ENCODE measurements at places on chromosomes 2 and 18.
A peak's percentile ranks its signal among the peaks of the same experiment; 100 is the strongest.

DNA sequence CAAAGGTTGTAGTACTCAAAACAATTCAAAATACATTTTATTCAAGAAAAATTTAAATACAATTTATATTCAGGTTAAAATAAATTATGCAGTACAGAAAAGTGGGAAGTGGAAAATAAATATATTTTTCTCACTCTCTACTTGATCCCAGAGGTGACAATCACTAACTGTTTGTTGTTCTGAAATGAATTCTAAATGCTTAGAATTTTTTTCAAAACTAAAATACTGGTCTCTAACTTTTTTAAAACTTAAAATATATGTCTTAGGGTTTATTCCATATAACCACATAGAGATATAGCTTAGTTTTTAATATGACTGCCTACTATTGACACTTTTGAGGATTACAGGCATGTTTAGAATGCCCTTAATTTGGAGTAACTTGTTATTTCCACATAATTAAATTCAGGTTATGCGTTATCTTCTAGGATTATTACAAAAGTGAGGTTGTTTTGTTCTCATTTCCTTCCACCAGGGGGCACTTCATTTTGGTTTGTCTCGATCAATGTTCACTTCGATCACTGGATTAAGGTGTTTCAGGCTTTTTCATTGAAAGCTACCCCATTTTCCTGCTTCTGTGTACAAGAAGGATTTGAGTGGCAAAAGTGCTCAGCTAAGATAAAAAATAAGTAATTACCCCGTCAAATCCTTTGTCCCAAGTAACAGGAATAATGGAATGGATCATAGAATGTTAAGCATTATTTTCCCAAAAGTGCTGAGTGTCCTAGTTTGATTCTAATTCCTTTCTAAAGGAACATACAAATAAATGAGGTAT, 27.1 kb upstream of the TFPI start:
- DNase-seq: peak; percentile 52

DNA sequence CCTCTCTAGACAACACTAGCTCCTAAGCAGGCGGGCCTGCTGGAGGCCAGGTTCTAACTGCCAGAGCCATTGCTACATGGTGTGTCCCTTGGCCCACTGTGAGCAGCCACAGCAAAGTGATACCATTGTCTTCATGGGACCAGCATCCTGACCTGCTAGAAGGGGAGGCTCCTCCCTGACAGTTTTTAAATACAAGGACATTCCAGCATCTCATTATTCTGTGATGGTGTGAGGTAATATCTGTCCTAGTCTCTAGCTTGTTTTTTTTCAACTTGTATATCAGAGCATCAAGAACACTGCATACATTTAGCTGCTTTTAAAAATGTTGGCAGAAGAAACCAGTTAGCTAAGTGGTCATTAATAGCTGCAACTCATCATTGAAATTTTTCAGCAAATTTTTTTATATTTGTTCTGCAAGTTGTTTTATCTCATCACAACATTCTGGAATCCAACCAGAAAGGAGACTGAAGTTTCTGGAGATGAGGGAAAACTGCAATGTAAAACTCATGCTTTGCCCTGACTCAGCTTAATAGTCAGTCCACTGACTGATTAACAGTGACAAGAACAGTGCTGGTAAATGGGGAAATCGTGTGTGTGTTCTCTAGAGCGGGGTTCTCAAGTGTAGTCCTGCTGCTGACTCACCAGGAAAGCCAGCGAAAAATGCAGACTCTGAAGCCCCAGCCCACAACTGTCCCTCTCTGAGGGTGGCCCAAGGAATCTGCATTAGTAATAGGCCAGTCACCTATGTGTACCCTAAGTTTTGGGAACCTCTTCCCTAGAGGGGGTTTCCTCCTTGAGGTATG, 17.8 kb downstream of the MAPRE3 start:
- peak; percentile 92 for DNase-seq

DNA sequence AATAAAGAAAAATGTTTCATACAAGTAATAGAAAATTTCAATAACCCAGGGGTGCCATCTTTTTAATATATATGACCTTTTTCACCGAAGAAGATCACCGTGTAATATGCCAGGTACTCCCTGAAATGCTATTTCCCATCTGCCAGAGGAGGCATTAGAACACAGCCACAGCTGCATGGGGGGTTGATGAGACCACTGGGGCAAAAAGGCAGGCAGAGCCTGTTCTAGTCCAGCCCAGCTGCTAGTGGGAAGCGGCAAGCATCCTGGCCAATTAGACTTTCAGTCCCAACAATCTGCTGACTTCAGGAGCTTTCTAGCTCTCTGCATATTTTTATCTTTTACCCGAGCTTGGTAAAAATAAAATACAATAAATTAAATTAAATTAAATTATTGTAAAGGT, 362.6 kb downstream of the RIT2 start:
- no peak for DNase-seq

DNA sequence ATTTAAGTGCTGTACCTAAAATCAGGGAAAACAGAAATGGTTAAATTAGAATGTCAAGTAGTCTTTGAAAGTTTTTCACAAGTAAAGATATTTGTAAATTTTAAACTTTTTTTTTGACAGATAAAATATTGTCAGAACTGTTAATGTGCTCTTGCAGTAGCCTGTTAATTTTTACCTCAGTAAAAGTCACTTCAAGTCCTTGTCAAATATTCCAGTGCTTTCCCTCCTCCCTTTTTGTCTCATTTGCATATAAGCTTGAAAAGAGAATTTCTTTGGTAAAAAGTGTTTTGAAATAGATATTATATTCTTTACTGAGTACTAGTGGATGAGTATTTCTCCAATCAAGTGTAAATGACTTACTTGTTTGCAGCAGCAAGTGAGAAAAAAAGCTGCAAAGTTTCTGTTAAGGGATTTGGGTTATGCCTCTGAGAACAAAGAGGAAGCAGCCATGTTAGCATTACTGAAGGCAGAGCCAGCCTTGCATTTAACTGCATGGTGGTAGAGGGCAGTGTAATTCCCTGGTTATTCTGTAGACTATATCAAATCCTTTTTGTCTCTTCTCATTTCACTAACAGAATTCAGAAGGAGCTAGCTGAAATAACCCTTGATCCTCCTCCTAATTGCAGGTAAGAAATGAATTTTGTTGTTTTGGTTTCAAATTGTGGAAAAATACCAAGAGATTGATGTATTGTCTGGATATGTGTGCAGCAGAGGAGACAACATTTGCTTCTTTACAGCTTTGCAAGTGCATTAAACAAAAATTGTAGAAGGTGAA, 3.2 kb downstream of the UBE2E3 start:
- peak; percentile 64 for DNase-seq

DNA sequence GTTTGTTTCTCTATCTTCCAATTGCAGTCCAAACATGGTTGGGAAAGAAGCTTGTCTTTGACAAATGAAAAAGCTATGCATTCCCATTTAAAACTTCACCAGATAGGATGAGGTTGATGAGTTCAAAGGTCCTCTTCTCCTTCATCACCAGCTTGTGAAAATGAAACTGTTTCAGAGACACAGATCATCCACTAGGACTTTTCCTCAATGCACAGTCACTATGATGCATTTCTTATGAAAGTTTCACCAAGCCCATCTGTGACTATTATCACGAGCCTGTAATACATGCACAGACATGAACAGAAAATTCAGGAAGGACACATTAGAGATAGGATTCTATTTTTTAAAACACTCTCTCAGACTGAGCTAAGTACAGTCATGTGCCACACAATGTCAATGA, 644.4 kb downstream of the PLCL1 start:
- peak; percentile 47 for DNase-seq

GRCh38 chr2:201128933-201129505, 13.1 kb downstream of the CFLAR start:
- DNase-seq: peak; percentile 93

- DNase-seq: no peak
Observed at GRCh38 chr2:227152093-227152766, 11.8 kb downstream of the COL4A4 start.

- no peak for DNase-seq
Observed at GRCh38 chr2:236754271-236754944, 184.8 kb downstream of the ACKR3 start.

DNA sequence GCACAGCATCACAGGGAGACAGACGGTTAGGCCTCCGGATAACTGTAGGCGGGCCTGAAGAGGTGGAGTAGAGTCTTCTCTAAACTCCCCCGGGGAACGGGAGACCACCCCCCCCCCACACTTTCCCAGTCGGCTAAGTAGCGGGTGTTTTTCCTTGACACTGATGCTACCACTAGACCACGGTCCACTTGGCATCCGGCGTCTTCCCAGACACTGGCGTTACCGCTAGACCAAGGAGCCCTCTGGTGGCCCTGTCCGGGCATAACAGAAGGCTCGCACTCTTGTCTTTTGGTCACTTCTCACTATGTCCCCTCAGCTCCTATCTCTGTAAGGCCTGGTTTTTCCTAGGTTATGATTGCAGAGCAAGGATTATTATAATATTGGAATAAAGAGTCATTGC, 25.7 kb upstream of the NCL start:
- no peak for DNase-seq

DNA sequence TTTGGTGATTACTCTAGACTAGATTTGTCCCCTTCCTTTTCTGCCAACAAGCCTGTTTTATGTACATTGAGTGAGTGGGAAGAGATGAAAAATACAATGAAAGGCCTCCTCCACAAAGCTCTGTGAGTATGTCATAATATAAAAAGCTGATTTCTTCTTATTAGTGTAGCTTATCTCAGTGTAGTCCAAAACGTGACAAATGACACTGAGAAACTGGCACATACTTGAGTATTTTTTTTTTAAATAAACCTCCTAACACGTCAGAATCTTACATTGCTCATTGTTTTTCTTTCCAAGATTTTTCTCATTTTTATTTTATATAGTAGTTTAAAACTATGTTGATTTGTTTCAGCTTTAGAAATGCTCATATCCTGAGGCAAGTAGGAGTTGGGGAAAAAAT, 17.9 kb upstream of the FIGN start:
- DNase-seq: peak; percentile 49

DNA sequence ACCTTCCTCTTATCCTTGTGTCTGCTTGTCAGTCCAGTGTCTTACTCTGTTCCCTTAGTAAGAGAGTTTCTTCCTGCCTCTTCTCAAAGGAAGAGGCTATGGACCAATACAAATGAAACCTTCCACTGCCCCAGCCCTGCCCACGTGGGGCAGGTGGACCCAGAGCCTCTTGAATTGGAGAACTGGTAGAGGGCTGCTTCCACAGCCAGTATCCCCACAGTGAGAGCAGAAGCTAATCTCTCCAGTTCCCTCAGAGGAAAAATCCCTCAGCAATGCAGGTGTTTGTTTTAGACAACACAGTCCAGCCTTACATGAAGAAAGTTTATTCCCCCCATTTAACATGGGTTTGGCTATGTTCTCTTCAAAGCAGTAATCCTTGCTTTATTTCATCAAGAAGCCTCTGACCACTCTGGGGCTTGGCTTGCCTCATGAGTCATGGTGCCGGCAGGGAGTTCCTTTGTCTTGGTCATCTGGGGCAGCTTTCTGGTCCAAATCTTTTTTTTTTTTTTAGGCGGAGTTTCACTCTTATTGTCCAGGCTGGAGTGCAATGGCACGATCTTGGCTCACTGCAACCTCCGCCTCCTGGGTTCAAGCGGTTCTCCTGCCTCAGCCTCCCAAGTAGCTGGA, 6.5 kb upstream of the CYBRD1 start:
- DNase-seq: peak; percentile 78

DNA sequence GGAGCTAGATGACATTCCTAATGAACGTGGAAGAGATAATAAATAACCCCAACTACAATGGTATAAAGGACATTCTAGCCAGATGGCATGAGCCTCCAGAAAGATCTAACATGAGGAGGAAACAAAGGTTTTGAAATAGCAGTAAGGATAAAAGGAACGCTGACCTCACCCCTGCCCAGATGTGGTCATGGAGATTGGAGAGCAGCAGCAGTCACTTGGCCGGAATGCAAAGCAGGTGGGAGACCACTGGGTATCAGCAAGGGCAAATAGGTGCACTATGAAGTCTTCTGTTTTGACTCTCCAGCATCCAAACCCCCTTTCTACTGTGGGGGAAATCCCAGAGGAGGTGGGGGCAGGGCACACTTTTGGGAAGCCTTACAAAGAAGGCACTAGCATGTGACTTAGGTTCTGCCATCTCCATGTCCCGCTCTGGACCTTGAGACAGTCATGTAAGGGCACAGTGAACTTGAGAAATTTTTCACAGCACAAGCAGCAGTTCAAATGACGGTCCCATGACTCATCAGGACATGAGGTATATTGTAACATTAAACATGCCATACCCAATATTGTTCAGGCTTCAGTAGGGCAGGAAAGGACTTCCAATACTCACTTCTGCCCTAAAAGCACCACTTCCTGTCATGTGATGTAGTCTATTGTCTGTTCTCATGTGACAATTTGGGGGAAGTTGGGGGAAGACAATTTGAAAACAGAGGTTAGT, 55.2 kb downstream of the METTL4 start:
- DNase-seq: peak; percentile 99

- DNase-seq: no peak
Observed at GRCh38 chr18:32867330-32867729, 94.5 kb upstream of the KLHL14 start.

- DNase-seq: no peak
Observed at GRCh38 chr2:6139142-6139541, 447.0 kb downstream of the SOX11 start.

DNA sequence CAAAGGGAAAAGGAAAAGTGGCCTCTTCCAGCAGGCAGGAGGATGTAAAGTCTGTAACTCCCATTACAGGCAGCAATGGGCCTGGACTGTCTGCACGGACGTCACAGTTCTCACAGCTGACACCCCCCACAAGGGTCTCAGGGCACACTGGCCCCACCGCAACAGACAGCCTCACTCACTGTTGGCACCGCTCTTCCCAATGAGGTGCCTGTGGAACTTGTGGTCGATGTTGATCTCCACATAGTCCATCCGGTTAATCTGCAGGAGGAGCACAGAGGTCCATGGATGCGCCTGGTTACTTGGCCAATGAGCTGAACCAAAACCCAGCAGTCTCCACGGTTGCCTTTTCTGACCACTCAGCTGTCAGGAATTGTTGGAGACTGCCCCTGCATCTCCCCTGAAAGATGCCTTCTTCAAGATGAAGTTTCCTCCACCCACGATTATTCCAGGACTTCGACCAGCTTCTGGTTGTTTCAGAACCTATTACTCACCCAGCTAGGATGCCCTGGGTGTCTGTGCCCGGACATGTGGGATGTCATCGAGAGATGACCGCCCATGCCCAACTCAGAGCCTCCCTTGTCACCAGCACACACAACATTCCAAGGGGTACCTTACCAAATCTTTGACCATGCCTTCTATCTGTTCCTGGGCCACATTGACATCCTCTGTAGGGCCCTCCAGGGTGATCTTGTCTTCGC, 62.5 kb downstream of the HDLBP start:
- no peak for DNase-seq

DNA sequence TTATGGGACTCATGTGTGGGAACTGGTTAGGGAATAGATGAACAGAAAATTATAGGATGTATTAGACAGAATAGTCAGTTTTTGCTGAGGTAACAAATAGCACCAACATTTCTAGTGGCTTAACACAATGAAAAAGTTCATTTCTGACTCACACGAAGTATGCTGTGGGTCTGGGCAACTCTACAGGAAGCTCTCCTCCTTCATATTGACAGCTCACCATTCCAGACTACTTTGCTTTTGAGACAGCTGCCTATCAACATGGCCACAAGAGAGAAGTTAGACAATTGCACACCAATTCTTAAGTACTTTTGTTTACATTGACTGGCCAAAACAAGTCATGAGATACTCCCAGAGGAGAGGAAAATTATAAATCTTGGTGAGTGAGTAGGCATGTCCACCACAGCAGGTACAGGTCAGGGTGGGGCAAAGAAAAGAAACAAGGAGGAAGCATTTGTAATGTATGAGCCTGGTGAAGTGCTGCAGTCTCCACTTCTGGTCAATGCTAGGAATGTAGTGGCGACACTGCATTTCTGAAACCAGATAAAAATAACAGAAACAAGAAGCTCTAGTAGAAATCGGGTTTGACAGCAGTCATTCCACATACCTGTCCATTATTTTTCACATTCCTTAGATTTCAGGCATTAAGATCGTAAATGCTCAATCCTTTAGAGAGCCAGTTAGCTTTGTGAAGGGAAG, 141.6 kb downstream of the ICOS start:
- DNase-seq: no peak
